PC-3 (cell line): ENCODE measurements at places on chromosomes 1 and 21. TPM values are rescaled to one million over a fixed set of nuclear protein-coding genes. Genes with fewer than 3 reads are reported as not detected.

- H3K27me3 ChIP-seq = no peaks in the 10 kb centered on the region
- H3K4me3 ChIP-seq = no peak overlapping the region
- DNase-seq = no peak
- no peaks in the 10 kb centered on the region for H3K36me3 ChIP-seq
- H3K27ac ChIP-seq = peak overlapping the region; percentile 33; the same call in 1 of the 2 replicates
Observed at GRCh38 chr1:66267201-66267940, 266.6 kb upstream of the SGIP1 start.

DNA sequence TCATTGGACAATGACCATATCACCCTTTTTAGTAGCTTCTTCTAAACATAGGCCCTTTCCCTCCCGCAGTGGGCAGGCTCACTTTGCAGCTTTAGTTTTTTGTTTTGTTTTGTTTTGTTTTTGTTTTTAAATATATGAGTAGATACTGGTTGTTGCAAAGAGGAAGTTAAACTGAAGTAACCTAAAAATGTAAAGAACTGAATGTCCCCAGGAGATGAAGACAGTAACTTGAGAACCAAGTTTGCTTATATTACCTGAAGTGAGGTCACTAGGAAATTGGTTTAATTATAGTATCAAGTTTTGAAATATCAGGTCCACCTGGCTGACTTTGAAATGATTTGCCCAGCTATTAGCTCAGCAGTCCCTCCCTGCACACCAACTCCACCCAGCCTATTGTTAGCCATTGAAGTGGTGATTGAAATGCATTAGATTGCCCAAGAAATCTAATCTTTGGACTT lies 18.2 kb downstream of the SMAP2 start:
- DNase-seq = no peak
- no peaks in the 10 kb centered on the region for H3K36me3 ChIP-seq
- peaks cover 18% of the 10 kb centered on the region; the same call in 1 of the 2 replicates for H3K4me1 ChIP-seq
- H3K4me3 ChIP-seq = no peak overlapping the region
- no peak overlapping the region for H3K27ac ChIP-seq

- H3K4me1 ChIP-seq = peaks cover 27% of the 10 kb centered on the region
- no peak for DNase-seq
- no peaks in the 10 kb centered on the region for H3K36me3 ChIP-seq
- H3K27me3 ChIP-seq = no peaks in the 10 kb centered on the region
Observed at GRCh38 chr1:73784026-73784425, 413.9 kb downstream of the LRRIQ3 start.

DNA sequence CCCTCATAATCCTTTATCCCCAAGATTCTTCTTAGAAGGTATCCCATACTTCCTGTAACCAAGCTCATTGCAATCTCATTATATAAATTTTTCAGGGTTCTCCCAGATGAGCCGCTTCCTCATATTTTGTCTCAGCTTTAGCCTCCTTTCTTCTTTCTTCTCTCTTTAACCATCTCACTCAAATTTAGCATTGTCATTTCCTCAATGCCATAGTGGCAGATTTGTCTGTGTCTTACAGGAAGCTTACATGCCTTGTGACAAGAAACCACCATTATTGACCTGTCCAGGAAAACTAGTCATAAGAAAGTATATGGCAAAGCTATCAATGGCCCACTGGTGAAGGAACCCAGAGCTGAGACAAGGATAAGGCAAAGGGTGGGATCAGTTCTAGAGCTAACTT lies 6.0 kb upstream of the FCRL2 start:
- DNase-seq = no peak
- no peak overlapping the region for H3K27ac ChIP-seq
- H3K4me1 ChIP-seq = no peaks in the 10 kb centered on the region
- H3K4me3 ChIP-seq = no peak overlapping the region

- DNase-seq = no peak
- no peak overlapping the region for H3K27ac ChIP-seq
- H3K4me3 ChIP-seq = peak overlapping the region; percentile 67
- H3K4me1 ChIP-seq = peaks cover 12% of the 10 kb centered on the region
Observed at GRCh38 chr1:27872802-27873551, 633 bp downstream of the THEMIS2 start.

DNA sequence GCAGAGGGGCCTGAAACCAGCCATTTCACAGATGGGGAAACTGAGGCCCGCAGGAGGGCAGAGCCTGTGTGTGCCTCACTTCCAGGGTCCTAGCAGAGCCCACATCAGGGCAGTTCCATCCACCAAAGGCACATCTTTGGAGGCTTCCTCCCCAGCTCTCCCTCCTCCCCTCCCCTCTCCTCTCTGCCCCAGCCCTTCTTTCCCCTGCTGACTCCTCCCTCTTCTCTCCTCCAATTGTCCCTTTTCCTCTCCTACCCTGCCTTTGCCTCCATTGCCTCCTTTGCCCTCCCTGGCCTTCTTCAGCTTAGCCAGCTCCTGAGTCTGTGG lies 56.6 kb downstream of the TMEM53 start:
- DNase-seq = no peak
- H3K27me3 ChIP-seq = no peaks in the 10 kb centered on the region
- H3K4me3 ChIP-seq = no peak overlapping the region
- H3K36me3 ChIP-seq = no peaks in the 10 kb centered on the region
- H3K27ac ChIP-seq = no peak overlapping the region

GRCh38 chr1:195584870-195585624 lies 1023.2 kb downstream of the KCNT2 start:
- no peaks in the 10 kb centered on the region for H3K36me3 ChIP-seq
- peak overlapping the region; percentile 8; the same call in 1 of the 2 replicates for H3K27ac ChIP-seq
- peak; percentile 58 for DNase-seq
- no peaks in the 10 kb centered on the region for H3K27me3 ChIP-seq

Gene URB1
- 27.8 and 36.3 TPM in 2 replicates for total RNA-seq

- peaks cover 56% of the 10 kb centered on the region for H3K4me1 ChIP-seq
- H3K27ac ChIP-seq = peak overlapping the region; percentile 39
- H3K27me3 ChIP-seq = no peaks in the 10 kb centered on the region
- H3K36me3 ChIP-seq = peaks cover 2% of the 10 kb centered on the region; the same call in 1 of the 2 replicates
- DNase-seq = peak; percentile 29
- H3K4me3 ChIP-seq = peak overlapping the region; percentile 86
Observed at GRCh38 chr1:147171399-147172167, 687 bp downstream of the PRKAB2 start.

Gene TSSK3
- not detected in 2 replicates for total RNA-seq

Gene OR2L13
- total RNA-seq = not detected in 2 replicates

- H3K27ac ChIP-seq = no peak overlapping the region
- no peaks in the 10 kb centered on the region for H3K4me1 ChIP-seq
- no peak overlapping the region for H3K4me3 ChIP-seq
- no peaks in the 10 kb centered on the region for H3K36me3 ChIP-seq
- no peaks in the 10 kb centered on the region for H3K27me3 ChIP-seq
Observed at GRCh38 chr1:73775896-73776295, 422.1 kb downstream of the LRRIQ3 start.

- no peak overlapping the region for H3K27ac ChIP-seq
- peaks cover 76% of the 10 kb centered on the region for H3K27me3 ChIP-seq
- no peaks in the 10 kb centered on the region for H3K4me1 ChIP-seq
Observed at GRCh38 chr1:245614476-245614875, 459.7 kb downstream of the KIF26B start.
